ENCODE measurements at places on chromosomes 3 and 15. TPM values are rescaled to one million over a fixed set of nuclear protein-coding genes. Genes with fewer than 3 reads are reported as not detected.

- ATAC-seq, result no peak
These were observed 73.7 kb downstream of the TMEM212 start for GRCh38 chr3:171916888-171917287.

- no peak for ATAC-seq
These were observed 41.8 kb downstream of the CCK start for GRCh38 chr3:42224178-42224577.

DNA sequence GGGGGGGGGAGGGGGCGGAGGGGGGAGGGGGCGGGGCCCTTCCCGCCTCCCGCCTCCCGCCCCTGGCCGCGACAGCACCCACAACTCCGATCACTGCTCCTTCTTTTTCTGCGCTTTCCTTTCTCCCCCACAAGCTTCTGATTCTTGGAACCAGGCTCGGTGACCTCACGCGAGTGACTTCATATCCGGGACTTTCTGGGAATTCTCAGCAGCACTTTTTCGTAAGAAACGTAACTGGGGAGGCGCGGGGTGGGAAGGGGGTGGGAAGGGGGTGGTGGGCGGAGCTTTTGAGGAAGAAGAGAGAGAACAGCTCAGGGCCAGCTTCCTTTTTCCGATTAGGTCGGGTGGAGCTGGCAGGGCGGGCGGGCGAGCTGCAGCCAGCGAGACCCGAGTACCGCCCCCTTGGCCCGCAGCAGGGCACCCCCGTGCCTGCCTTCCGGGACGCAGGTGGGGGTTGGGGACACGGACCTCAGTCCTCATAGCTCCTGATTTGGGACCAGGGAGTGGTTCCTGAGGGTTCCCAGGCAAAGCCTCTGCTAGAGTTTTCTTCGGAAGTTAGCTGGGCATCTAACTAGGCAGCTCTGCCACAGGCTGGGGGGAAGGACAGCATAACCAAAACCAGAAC lies 14.6 kb downstream of the XIRP1 start:
- peak; percentile 60 for ATAC-seq

GRCh38 chr3:52892625-52893311 lies 4.6 kb downstream of the STIMATE start:
- no peak for ATAC-seq

CLRN1 gene
- total RNA-seq, result not detected

SUCNR1 gene
- 0.16 TPM for total RNA-seq
